ENCODE measurements at places on chromosomes 2 and 18.

DNA sequence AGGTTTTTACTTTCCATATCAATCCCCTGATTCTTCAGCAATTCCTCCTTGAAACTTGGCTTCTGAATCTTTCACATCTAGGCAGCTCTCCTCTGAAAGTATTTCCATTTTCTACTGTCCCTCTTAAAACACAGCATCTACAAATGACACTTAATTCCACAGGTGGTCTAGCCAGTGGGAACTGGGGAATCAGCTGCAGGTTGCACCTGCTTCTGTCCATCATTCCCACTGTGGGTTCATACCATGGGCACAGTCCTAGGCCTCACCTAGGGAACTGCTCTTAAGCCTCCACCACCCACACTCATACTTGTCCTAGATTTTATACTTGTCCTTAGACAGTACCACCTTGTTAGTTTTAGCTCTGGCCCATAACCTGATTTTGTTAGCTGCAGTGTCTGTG is 2.2 kb downstream of the LOXL3 start:
- DNase-seq, result no peak

- no peak for DNase-seq
Measured at GRCh38 chr18:49476664-49477411, 10.2 kb downstream of the C18orf32 start.

- DNase-seq, result no peak
Measured at GRCh38 chr2:114729026-114729425, 286.6 kb downstream of the DPP10 start.

DNA sequence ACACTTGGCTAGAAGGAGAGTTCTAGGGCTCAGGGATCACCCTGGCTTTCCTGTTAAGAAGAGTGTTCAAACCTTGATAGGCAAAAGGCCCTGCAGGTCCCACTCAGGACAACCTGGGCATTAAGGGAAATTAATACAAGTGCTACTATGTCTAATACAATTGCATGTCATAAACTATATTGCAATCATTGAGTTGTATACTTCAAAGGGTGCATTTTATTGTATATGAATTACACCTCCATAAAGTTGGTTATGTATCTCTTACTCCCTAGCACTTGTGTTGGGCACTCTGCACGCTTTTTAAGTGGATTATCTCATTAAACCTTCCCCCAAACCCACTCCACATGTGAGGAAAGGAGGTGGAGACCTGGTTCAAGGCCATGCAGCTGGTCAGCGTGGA is 172.1 kb upstream of the GLI2 start:
- DNase-seq, result no peak

DNA sequence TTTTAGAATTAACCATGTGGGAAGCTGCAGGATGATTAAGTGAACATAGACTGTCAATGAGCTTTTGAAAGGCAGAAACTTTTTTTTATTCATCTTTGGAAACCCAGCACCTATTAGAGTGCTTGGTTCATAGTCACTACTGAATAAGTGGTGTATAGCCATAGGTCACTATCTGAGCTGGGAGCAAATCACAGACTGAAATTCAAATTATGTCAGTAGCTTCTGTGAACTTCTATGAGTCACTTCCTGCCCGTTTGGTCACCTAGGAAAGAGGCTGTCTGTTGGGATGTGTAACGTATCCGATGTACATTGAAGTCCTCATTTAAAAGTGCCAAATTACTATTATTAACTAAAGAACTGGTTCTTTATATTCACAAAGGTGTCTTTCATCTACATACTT is 20.5 kb upstream of the SLC40A1 start:
- DNase-seq, result no peak

DNA sequence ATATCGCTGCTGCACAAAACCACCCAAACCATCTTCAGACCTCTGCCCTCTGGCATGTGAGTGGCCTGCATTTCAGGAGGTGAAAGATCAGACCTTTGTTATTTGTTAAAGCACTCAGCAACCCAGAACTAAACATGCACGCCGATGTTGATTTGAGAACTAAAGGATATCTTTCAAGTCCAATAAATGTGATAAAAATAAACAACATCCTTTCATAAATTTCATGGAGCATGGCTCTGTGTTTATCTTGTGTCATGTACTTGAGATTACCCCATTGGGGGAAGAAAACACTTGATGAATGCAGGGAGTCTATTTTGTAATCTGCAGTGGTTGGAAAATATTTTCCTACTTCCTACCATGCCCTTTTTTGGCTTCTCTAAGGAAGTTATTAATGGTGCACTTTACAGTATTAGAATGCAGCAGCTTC is 70.8 kb upstream of the GATA6 start:
- DNase-seq, result no peak

DNA sequence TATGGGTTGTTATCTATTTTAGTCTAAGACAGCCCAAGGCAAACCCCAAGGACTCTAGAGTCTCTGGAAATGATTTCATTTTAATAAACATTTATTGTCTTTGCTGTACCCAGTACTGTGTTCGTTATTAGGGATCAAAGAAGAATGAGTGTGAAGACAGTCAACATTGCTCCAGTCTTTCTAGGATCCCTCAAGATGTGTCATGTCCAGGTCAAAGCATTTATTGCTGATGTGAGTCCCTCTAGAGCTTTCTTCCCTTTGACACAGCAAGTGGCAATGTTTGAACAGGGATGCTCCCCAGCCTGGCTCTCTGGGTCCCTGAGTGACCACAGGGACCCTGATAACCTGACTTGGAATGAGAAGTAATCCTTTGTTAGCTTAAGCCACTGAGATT is 123.1 kb upstream of the STK17B start:
- DNase-seq, result no peak

DNA sequence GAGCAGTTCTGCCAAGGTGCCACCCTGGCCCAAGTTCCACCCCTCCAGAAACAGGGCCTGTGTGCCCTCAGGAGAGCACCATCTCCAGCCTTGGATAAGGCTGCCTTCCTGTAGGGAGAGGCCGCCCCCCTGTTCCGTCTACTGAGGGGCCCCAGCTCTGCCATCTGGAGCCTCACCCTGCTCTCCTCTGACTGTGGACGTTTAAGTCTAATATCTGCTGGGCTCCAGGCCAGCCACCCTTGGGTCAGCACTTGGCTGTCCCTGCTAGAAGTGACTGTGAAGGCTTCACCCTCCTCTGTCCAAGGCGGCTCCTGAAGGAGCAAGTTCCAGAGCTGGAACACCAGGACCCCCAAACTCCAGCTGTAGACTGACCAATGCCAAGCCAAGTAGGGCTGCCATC is 26.3 kb downstream of the RHOB start:
- DNase-seq, result no peak

GRCh38 chr2:12287220-12287751 is 429.4 kb upstream of the TRIB2 start:
- DNase-seq, result no peak

DNA sequence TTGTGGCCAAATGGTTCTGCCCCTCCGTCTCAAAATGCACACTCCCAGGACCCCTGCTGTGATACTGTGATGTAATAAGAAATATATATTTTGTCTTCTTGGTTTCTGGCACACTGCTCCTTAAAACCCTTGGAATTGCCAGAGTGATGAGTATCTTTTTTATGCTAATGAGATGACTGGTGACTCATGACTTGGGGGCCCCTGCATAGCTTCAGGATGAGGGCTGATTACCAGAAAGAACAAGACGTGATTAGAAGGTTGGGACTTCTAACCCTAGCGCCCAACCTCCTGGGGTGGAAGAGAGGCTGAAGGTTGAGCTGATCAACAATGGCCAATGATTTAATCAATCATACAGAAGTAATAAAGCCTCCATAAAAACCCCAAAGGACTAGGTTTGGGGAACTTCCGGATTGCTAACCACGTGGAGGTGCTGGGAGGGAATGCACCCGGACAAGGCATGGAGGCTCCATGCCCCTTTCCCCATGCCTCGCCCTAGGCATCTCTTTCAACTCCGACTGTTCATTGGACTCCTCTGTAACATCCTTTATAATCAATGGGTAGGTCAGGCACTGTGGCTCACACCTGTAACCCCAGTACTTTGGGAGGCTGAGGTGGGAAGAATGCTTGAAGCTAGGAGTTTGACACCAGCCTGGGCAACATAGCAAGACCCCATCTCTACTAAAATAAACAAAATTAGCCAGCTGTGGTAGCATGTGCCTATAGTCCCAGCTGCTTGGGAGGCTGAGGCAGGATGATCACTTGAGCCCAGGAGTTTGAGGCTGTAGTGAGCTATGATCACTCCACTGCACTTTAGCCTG is 89.1 kb downstream of the HS1BP3 start:
- no peak for DNase-seq

DNA sequence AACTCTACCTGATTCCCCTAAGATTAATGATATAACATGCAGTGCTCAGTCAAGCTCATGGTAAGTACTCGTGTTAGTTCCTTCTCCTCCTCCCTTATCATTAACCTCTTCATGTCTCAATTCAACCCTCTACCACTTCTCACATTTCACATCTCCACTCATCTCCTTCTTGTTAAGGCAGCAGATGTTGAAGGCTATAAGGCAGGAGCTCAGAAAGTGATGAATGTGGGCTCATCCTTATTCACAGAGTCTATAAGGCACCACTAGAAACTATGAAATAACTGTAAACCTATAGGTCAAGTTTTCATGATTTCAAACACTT is 56.0 kb downstream of the CLHC1 start:
- no peak for DNase-seq

DNA sequence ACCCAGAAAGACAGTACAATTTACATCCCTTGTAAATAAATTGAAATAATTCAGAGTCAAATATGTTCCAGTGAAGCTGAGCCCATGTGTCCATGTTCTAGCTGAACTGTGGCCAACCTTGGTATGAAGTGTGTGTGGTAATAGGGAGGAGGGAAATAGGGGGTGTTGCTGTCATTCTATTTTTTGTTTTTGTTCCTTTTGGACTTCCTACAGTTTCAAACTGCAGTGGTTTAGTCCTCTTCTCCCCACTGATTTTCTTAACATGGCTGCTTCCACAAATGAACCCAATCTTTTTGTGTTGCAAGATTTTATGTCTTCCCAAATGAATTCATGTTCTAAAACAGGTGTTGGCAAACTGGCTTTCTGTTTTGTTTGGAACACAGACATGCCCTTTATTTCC is 156.9 kb downstream of the CCBE1 start:
- DNase-seq, result no peak

DNA sequence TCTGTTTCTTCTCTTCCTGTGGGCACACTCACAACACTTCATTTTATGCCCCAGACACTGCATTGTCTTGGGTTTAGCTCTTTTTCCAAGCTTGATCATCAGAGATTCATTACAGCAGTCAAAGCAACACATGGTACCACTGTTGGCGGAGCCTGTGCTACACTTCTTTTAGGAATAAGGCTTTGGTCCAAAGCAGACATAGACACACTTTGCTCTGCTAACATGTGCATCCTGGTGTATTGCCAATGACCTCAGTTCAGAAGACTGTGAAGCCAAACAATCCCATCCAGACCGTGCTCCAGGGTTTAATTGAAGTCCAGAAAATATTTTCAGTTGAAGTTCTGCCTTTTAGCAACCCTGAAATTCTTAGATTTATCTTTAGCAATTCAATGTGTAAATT is 354.6 kb upstream of the RAB12 start:
- DNase-seq, result no peak

DNA sequence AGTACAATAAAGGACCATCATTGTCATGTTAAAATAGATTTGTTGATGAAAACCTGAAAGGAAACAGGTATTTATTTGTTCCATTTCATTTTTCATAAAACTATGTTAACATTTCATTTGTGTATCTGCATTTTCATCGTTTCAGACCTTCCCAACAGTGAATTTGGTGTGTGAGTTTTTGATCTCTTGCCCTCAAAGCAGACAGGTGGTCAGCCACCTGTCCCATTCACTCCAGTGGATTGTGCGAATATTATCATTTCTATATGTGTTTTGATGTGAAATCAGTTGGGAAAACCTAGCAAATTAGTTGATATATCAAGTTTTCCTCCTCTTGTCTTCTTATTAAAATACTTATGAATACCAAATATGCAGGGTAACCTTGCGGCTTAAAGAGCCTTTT is 25.4 kb upstream of the ATP5MC3 start:
- DNase-seq, result no peak

- no peak for DNase-seq
Measured at GRCh38 chr2:152420363-152420762, 85.4 kb downstream of the FMNL2 start.

DNA sequence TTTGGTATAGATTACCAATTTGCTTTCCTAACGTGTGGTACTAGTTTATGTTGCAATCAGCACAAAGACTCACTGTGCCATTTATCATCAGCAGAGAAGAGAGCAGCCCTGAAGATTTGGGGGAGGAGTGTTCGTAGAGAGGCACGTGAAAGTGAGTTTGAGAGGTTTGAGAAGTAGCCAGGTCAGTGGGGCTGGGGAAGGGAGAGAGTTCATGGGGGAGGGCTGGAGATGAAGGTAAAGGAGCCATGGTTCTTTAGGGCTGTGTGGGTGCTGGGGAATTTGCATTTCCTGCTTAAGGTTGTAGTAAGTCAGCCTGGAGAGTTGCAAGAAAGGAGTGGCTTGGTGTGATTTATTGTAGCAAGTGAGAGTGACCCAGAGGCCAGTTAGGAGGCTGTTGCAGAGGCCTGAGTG is 172.1 kb downstream of the NEDD4L start:
- no peak for DNase-seq

DNA sequence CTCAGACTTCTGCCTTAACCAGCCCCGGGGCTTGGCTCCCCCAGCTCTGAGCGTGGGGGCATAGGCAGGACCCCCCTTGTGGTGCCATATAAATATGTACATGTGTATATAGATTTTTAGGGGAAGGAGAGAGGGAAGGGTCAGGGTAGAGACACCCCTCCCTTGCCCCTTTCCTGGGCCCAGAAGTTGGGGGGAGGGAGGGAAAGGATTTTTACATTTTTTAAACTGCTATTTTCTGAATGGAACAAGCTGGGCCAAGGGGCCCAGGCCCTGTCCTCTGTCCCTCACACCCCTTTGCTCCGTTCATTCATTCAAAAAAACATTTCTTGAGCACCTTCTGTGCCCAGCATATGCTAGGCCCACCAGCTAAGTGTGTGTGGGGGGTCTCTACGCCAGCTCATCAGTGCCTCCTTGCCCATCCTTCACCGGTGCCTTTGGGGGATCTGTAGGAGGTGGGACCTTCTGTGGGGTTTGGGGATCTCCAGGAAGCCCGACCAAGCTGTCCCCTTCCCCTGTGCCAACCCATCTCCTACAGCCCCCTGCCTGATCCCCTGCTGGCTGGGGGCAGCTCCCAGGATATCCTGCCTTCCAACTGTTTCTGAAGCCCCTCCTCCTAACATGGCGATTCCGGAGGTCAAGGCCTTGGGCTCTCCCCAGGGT is 5.5 kb downstream of the CTDSP1 start:
- no peak for DNase-seq

DNA sequence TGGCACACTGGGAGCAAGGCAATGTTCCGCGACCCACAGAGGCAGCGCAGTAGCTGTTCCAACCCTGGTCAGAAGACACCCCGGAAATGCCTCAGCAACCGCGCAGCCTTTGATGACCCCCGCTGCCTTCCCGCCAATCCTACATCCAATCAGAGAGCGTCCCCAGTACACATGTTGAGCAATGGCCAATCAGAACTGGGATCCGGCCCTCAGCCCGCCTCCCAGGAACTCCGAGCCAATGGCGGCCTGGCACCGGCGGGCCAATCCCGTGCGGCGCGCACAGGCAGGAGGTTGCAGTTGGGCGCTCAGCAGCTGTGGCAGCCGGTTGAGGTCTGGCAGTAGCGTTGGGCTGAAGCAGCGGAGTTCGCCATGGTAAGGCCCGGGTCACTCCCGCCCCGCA is at the start of gene TUBA3D:
Gene TUBA3D (plus strand): TSS at position 289 of the 400 bp plus-strand sequence. CDS start 81 bp downstream, at position 370.
- DNase-seq, result no peak
